Stimulated activated CD4-positive, alpha-beta T cell treated with anti-CD3 and anti-CD28 coated beads, Interleukin-1b, Interleukin-23, amount 100 ng/mL, for 1 hour (primary cell): ENCODE measurements at places on chromosomes 6 and 20.
A peak's percentile ranks its signal among the peaks of the same experiment; 100 is the strongest.

- DNase-seq: no peak
Observed at GRCh38 chr6:95768539-95768938, 191.2 kb downstream of the MANEA start.

- DNase-seq: no peak
Observed at GRCh38 chr20:51622004-51622874, 79.7 kb upstream of the NFATC2 start.

DNA sequence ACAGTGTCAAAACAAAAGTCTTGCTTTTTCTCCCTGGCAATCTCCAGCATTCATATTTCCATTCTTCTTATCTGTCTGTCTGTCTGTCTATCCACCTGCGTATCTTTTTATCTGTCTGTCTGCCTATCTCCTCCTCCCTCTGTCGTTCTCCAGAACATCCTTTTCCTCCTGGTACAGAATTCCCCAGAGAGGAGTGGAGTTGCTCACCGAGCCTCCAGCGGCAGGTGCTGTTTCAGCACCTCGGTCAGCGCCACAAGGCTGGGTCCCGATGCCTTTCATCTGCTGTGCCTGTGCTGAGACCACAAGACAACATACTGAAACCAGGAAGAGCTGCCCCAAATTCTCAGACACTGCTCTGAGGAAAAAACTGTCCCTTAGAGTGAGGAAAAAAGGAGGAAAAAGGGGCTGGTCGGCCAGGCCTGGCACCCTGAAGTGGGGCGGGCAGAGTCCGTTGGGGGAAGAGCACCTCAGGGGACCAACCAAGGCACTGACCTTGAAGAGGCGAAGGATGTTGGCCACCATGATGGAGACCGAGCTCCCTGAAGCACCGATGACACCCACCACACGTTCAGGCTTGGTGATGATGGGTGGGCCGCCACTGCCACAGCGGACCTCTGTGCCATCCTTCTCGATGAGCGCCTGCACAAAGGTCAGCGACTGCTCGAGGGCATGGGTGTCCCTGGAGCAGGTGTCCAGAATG is 13.3 kb downstream of the GRM4 start:
- DNase-seq: no peak

DNA sequence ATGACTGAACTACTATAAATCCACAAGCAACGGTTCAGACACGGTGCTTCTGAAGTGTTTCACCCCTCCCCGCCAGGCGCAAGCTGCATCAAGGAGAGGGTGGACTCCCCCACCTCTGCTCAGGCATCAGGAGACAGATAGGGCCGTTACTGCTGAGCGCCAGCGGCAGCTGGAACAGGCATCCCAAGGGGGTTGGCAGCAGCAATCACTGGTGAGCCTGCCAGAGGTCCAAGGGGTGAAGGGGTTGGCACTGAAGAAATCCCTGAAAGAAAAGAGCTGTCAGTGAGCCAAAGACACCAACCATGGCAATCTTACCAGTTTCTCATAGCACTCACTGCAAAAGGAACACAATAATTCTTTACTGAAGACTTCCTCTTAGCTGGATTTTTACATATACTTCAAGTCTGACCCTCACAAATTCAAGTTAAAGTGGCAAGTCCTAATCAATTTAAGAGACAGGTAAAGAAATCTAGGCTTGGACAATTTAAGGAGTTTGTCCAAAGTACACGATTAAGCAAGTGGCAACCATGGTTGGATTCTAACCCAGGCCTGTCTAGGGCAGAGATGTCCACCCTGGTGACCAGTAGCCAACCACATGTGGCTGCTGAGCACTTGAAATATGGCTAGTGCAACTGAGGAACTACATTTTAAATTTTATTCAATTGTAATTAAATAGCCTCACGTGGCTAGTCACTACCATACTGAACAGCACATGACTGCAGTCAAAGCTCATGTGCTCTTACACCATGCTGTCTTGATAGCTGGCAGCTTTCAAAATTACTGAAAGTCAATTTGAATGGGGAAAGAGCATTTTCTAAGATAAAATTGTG is 21.7 kb upstream of the TBC1D20 start:
- no peak for DNase-seq

GRCh38 chr6:36301781-36302180 is 31.9 kb downstream of the PNPLA1 start:
- DNase-seq: no peak

DNA sequence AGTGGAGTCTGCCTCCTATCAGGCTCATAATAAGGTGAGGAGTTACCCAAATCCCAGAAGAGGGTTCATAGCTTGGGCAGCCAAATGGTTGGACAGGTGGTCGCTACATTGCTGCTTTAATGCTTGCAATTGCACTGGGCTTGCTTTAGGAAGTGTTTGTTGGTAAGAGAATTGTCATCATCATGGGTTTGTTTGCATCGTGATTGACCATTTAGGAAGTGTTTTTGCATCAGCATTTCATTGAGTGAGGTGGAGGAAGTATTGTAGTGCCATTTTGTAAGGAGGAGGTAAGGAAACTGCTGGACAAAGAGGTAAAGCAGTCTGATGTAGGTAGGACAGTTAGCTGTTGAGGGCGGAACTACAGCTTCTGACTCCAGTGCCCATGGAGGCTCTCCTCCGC is 101.5 kb downstream of the ARID1B start:
- no peak for DNase-seq

- DNase-seq: no peak
Observed at GRCh38 chr20:63138855-63139341, 77.0 kb downstream of the YTHDF1 start.

DNA sequence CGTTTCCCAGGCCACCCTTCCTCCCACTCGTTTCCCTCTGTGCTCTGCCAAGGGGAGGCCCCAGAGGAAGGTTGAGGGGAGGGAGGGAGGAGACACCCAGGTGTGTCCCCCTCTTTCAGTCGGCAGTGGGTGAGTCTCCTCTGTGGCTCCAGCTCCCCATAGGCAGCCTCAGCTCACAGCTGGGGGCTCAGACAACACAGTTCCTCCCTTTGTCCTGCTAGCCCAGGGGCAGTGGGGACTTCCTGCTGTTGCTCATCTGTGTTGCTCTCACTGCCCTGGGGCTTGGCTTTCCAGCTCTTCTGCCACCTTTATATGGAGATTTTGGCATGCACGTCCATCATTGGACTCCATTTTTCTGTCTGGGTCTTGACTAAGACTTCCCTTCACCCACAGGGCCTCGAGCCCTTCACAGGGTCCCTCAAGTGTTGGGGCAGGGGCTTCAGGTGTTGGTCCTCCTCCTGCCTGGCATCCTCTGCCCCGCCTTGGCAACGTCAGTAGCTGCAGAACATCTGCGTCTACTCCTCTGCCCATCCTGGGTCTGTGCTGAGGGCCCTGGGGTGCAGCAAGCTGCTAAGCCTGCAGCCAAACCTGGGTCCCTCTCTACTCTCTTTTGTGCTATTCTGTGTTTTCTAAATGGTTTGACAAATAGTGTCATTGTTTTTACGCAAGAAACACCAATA is 190.6 kb upstream of the PMEPA1 start:
- no peak for DNase-seq

DNA sequence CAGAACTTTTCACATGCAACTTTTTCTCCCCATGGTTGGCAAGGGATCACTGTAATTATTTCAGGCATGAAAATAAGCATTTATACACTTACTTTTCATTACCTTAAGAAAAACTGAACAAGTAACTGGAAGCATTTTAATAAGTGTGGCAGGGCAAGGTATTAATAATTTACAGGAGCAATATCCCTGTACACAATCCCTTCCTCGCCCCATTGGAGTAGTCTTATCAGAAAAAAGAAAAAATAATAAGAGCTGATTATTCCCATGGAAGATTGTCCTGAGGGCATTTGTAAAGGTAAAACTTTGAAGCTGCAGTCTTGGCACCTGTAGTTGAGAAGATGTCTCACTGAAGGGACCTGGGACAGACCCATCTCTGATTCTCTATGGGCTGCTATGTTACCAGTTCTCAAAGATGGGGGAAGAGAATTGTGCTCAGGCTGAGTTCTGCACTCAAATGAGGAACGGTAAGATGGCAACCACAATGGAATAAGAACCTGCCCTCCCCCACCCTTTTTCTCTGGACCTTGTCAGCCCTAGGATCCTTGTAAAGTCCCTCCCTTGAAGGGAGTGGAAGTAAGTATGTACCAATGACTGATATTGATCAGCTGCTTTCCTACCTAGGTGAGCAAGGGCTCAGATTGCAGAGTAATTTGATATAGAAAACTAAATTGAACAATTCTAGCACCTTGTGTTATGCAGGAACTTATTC is 70.0 kb upstream of the AHI1 start:
- DNase-seq: no peak

DNA sequence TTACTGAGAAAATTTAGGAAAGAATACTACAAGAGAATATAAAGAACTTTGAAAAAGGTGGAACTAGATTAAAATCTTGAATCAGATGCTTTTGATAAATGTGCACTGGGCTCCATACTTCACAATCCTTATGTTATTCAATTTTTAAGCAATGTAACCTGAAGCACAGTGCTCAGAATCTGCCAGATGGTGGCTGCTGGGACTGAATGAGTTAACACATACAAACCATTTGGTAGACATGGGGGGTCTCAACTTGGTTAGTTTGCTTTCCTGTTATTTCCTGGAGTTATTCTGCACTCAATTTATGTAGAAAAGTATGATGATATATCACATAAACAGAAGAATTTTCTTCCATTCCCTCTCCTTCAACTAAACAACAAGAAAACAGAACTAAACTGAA is 326.5 kb downstream of the RNGTT start:
- DNase-seq: no peak

GRCh38 chr20:8424010-8424409 is 291.9 kb downstream of the PLCB1 start:
- no peak for DNase-seq

- DNase-seq: peak; percentile 22
Observed at GRCh38 chr20:53899351-53900167, 170.8 kb downstream of the BCAS1 start.

- DNase-seq: no peak
Observed at GRCh38 chr6:42742116-42742894, 3.6 kb downstream of the TBCC start.

GRCh38 chr20:62898970-62899632 is 27.2 kb downstream of the DIDO1 start:
- DNase-seq: no peak

DNA sequence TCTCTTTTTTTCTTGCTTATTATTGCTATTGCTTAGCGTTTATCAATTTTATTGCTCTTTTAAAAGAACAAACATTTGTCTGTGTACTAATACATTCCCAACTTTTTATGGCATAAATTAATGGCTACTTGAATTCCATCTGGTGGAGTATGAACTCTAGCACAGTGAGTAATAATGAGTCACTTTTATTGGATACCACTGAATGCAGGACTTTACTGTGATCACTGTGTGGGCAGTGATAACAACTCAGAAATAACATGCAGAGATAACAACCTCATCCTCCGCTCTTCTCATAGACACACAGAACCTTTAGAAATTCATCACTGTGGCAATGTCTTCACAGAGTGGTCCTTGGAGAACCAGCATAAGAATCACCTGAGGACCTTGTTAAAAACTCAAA is 174.9 kb upstream of the PRND start:
- no peak for DNase-seq

DNA sequence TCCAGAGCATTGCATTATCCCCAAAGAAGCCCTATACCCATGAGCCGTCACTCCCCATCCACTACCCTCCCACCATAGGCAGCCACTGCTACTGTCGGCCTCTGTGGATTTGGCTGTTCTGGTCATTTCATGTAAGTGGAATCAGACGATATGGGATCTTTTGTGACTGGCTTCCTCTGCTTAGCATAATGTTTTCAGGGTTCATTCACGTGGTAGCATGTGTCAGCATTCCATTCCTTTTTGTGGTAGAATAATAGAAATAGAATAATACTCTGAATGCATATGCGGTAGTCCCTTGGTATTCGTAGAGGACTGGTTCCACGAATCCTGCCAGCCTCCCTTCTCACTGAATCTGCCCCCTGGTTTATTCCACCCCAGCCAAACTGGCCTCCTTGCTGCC is 402.6 kb upstream of the SULF2 start:
- no peak for DNase-seq

GRCh38 chr6:44735630-44735963 is 348.1 kb downstream of the CDC5L start:
- DNase-seq: no peak

DNA sequence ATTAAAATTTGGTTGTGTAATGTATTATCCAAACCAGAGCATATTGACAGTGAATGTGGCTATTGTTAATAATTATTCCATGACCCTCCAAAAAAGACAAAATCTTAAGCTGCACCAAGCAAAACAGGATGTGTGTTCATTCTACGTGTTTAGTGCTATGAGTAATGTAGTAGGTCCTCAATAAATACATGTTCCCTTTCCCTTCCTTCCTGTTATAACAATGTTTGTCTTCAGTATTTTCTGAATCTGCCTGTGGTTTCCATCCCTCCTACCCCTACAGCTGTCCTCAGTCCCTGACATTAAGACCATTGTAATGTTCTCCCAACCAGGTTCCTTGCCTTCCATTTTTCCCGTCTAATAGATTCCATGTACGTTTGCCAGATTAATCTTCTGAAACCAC is 163.8 kb downstream of the AIG1 start:
- DNase-seq: no peak

DNA sequence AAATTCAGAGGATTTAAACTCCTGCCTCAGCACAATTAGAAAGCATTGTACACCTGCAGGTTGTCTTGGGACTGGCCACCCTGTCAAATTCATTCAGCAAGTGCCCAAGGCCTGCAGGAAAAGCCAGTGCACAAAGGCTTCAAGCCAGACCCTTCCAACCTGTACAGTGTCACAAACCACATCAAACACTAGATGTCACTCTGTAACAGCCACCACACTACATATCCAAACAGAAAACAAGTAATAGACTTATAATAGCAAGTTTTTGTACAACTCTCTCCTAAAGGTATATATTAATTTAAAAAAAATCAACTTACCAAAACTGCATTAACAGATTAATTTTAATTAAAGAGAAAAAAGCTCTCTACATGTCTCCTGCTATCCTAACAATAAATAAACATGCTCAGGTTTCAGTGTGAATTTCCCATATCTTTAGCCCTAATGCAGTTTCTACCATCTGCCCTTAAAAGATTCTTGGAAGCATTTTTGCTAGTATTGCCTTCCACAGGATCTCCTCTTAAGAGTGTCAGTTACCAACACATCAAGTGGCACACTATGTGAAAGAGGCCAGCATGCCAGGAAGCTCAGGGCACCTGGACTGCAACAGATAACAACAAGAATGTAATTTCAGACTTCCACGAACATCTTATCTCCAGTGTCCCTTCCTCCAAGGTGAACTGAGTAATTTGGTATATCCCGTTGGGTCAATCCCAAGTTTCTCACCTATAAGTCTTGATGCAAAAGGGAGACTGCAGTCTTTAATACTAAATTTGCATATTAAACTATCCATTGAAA is 47.5 kb downstream of the RALGAPA2 start:
- no peak for DNase-seq

- DNase-seq: no peak
Observed at GRCh38 chr20:25223765-25224720, 23.8 kb upstream of the PYGB start.

DNA sequence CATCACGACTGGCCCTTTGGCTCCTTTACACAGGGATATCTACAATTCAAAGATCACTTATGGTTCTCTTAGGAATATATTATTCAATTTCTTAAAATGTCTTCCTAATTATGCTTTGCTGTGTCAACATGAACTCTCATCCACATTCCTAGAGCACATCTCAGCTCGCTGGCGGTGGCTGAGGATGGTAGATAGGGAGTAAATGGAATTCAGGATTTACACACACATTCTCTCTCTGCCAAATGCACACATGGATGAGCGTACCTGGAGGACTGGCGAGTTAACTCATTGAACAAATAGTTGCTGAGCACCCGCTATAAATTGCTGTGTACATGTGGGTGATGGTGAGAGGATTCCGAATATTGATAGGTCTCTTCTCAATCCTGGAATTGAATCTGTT is 4.8 kb upstream of the MRPS10 start:
- DNase-seq: no peak

GRCh38 chr6:112879920-112880413 is 532.8 kb downstream of the RFPL4B start:
- no peak for DNase-seq
